ENCODE measurements at places on chromosomes 12 and 14. TPM values are rescaled to one million over a fixed set of nuclear protein-coding genes. Genes with fewer than 3 reads are reported as not detected.

Gene KRT83
- not detected for polyA plus RNA-seq

DNA sequence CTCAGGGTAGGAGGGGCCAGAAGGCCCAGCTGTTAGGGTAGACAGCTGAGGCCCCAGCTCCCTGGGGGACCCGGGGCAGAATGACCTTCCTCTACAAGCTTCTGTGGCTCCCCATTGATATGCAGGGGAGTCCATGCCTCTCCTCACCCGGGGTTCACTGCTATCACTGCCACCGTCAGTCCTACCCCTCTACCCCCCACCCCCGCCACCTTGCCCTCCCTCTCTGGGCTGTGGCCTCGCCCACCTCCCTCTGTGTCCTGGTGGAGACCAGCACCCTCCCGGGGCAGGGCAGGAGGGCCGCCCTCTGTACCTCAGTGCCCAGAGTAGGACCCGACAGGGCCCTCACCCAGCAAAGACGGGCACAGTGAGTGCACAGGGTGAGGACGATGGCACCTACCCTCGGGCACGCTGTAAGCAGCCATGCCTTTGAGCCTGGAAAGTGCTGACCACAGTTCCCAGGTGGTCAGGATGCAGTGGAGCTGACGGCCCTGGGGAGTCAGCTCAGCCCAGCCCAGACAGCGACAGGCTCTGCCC, 88.4 kb upstream of the SFSWAP start:
- DNase-seq: no peak

Gene C12orf56
- 1.2 TPM for polyA plus RNA-seq

Gene ACRBP
- polyA plus RNA-seq: 6.4 TPM

Gene SINHCAF
- polyA plus RNA-seq: 211 TPM

Gene KNTC1
- polyA plus RNA-seq: 49.7 TPM

Data from left renal cortex interstitium (tissue), 4 donors.